Stomach (tissue), 19 donors: ENCODE measurements at places on chromosomes 6 and 20. TPM values are rescaled to one million over a fixed set of nuclear protein-coding genes. Genes with fewer than 3 reads are reported as not detected.

Gene FHL5
- total RNA-seq, result 14.0 TPM

DNA sequence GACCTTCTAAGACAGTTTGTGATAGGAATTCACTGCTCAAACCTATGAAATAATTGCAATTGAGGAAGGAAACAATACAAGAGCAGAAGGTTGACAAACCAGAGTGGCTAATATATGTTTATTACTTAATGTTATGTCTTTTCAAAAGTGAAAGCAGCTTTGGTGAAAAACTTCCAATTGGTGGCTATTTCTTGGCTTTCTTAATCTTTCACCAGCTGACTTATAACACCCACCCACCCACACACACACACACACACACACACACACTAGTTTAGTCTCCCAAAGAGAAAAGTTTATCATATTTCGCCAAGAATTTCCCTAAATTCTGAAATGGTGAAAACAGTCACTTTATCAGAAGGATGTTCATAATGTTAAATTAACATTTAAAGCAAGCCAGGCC is 583.5 kb downstream of the EYS start:
- no peak for DNase-seq

DNA sequence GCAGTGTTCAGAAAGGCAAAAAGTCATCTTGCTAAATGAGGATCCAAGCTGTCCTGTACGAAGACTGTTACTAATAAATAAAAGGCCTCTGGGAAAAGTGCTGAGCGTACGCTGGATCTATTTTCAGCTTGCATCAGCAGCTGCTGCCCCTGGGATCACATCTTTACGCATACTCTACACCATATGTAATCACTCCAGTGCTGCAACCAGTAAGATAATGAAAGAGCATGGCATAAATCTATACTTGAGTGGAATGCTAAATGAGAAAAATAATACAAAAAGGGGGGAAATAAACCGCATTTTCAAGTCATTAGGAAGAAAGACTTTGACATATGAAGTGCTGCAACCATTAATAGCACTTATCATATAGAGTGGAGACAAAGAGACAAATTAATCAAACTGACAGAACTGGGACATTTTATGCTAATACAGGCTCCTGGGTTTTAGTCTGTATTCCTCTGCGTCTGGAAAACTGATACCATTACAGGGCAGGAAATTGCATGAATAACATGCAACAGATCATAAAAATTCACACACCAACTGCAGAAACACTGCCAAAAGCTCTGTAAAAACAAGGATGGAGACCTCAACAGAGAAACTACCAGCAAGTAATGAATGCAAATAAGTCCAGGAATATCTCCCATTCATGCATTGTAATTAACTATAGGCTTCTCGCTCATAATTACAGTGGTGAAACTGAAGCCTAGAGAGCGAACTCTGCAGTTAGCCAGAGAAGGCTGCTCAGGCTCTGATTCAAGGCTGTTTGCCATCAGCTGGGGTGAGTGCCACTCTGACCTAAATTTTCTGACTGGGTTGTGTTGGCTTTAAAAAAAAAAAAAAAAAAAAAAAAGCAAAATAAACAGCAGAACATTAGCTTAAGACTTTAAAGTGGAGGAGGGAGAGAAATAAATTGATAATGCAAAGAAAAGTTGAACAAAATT is 83.8 kb downstream of the GJA10 start:
- DNase-seq, result peak; percentile 86

GRCh38 chr6:83867527-83868161 is 8.2 kb downstream of the CYB5R4 start:
- DNase-seq, result peak; percentile 36

DNA sequence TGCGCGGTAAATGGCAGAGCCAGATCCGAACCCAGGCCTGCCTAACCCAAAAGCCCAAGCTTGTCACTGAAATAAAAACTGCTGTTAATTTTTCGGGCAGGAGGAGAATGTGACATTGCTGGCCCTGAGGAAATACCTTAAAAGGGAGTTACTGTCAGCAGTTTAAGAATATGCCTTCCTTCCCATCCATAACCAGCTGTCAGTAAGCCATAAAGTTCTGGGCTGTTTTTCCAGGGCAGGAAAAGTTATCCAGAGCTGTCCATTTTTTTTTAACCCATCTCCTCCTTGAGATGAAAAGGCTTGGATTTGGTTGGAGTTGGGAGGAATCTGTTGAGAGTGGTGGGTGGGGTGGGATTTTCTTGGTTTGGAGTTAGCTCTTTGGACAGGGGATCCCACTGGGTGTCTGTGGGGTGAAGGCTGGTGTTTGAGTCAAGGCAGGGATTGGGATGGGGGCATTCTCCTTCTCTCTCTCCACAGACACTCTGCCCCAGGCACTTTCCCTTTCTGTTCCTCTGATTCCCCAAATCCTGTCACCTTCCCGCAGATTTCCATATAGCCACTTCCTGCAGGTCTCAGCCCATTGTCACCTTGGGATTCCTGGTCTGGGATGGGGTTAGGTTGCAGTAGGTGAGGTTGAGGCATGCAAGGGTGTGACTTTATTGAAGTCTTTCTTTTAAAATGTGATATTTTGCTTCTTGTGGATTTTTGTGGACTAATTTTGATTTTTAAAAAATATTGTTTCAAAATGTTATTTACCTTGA is 4.3 kb upstream of the KCNG1 start:
- no peak for DNase-seq

- DNase-seq, result no peak
Measured at GRCh38 chr6:52423971-52424381, 3.8 kb downstream of the EFHC1 start.

GRCh38 chr6:100126790-100127484 is 132.9 kb upstream of the MCHR2 start:
- no peak for DNase-seq

DNA sequence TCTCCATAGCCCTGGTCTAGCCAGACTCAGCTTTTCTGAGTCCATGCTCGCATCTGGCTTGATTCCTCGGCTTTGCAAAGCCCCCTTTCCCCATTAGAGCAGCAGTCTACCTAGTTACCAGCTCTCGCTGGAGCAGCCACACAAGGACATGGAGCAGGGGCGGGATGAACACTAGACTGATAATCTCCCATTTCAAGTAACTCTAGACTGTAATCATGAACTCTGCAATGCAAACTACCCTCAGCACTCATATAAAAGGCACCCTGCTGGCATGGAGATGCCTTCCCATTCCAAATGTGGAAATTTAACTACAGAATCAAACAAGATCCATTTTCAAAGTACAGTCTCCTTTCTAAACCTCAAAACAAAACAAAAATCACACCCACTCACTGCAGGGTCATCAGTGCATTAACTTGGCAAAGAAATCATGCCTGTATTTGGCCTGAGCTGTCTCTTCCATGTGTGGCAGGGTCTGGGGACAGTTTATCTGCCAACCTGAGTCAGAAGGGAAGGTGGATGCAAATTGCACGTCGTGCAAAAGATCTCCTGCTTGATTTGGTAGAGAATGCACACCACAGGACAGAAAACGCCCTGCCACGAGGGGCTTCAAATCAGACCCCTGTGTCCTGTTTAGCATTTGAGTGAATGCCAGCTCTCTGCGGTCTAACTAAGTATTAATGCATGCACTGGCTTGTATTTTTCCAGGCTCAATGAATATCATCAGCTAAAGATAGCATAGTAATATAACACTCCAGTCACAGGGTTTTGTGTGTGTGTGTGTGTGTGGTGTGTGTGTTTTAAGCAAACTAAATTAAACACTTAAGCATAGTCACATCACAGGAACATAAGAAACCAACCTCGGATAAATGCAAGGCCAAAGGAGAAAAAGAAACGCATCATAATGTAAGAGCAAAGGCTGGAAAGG is 85.3 kb downstream of the MYLK4 start:
- DNase-seq, result no peak

Gene CST4
- not detected for total RNA-seq

- no peak for DNase-seq
Measured at GRCh38 chr6:142605922-142606485, 304.2 kb downstream of the ADGRG6 start.

GRCh38 chr6:164087870-164088269 is 673.4 kb downstream of the QKI start:
- DNase-seq, result no peak

DNA sequence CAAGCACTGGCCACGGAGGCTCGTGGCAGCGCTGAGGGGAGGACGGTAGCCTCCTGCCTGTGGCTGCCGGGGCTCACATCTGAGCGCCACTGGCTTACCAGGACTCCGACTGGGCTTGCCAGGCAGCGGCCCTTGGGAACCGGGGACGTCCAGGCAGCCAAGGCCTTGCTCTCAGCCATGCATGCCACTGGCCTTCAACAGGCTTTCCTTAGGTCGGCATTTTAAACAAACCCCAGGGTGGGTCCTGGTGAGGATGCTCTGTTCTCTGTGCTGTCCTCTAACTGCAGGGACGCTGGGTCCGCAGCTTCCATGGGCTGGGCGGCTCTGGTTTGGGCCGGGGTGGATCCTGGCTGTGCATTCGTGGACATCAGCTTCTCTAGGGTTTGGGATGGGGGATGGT is 59.1 kb upstream of the BHLHE23 start:
- DNase-seq, result no peak

DNA sequence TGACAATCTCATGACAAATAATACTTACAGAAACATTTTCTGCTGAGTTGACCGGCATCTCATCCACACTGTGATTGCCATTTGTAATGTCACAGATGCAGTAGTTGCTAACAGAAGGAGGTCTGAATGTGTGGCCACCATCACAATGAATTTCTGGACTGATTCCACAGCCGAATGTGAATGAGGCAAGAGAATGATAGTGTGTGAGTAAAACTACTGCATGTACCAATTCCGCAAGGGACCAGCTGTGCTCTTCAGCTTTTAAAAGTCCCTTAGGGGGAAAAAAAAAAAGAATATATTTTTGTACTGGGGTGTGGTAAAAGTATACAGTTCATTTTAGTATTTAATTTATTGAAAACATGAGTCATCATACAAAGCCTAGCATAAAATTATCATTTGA is 96.2 kb downstream of the SESN1 start:
- DNase-seq, result no peak

Gene SPAG4
- total RNA-seq, result 39.7 TPM

DNA sequence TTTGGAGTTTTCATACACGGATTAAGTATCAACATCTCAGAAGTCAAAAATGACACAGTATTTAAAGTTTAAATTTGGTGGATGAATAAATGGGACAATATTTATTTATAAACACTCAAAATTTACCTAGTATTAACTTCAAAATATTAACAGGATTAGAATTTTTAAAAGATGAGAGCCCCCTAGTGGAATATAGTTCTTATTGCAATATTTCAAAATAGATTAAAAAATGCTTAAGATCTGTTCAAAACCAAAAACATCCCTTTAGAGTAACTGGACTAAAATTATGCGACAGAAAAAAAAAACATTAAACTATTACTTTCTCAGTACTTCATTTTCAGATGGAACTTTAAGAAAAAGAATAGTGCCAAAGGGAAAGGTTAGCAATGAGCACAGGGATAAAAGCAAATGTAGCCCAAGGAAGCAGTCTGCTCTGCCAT is 56.6 kb downstream of the SNX14 start:
- no peak for DNase-seq

Gene PRL
- total RNA-seq, result not detected

DNA sequence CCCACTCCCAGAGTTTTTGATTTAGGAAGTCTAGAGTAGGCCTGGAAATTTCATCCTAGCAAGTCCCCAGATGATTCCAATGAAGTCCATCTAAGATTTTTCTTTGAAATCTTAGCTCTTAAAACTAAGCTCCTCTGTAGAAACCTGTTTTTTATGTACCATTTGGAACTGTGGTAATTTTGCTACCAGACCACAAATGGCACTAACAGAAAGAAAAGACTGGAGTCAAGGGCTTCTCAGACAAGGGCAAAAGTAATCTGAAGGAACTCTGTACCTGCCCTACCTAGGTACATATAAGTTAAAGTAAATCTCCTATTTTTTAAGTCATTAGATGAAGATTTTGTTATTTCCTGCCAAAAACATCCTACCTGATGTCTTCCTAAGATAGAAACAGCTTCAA is 155.0 kb upstream of the HTR1E start:
- no peak for DNase-seq

DNA sequence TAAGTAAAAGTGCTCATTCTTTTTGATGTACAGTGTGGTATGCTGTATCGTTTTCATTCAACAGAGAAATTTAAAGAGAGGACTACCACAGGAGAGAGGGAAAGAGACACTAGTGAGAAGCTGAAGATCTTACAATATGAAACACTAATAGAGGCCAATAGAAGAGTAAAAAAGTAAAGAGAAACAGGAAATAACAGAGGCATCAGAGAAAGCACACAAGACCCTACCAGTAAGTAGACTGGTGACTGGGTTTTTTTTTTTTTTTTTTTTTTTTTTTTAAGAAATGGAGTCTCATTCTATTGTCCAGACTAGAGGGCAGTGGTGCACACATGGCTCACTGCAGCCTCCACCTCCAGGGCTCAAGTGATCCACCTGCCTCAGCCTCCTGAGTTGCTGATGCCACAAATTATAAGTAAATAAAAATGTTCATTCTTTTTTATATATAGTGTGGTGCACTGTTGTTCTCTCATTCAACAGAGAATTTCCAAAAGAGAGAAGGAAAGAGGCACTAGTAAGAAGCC is 18.8 kb downstream of the ELOVL4 start:
- no peak for DNase-seq

- DNase-seq, result no peak
Measured at GRCh38 chr6:71707059-71707458, 179.3 kb upstream of the RIMS1 start.

Gene HS3ST5
- total RNA-seq, result not detected

Gene ULBP3
- 4.6 TPM for total RNA-seq

DNA sequence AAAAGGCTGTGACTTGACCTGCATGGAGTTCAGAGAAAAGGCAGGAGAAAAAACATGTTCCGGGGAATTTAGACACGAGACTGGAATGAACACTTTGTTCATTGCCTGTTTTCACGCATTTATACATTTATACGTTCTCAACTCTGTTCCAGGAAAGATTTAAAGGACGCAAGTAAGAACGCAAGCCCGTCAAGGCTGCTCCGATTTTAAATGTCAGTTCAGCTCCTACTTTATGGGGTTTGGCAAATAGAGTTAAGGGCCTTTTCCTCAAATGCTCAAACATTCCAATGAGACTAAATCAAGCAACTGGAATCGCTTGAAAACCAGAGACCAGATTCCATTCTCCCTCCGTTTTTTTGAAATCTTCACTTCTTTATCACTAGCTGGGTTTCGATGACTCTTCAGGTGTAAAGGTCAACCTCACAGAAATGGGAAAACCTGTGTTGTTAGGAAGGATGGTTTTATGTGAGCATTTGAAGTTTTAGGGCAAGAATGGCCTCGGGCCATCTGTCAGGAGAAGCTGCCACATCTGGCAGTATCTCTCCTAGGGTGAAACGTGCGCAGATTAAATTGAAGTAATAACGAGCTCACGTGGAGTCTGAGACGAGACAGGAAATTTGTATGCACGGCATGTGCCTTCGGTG is 24.9 kb downstream of the TTLL2 start:
- no peak for DNase-seq

Gene INSM1
- 23.2 TPM for total RNA-seq

DNA sequence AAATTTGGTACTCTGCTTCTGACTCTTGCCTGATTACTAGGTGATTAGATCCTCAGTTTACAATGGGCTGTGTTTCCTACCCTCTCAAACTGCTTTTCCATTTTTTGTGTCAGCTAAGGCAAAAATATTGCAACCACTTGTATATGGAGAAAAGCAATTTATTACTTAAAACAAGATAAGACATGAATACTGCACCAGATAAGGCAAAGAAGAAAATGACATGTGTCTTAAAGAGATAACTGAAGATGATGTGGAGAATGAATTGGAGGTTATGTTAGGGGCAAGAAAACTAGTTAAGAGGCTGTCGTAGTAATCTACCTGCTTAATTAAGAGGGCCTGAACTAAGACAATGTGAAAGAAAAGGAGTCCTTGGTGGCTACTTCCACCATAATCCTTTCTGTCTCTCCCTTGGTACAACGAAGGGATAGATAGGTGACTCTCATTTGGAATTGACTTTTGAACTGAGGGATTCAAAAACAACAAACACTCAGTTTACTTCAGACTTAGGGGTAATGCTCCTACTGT is 16.3 kb upstream of the REV3L start:
- DNase-seq, result no peak
